ENCODE measurements at places on chromosomes 1 and 21.

- DNase-seq: no peak
Observed at GRCh38 chr1:245054507-245055270, 100.1 kb upstream of the KIF26B start.

- DNase-seq: no peak
Observed at GRCh38 chr1:17597651-17598050, 58.2 kb downstream of the ARHGEF10L start.

GRCh38 chr1:237832858-237833257 lies 57.9 kb downstream of the ZP4 start:
- DNase-seq: no peak

- no peak for DNase-seq
Observed at GRCh38 chr21:38223893-38224540, 32.8 kb upstream of the KCNJ15 start.

- no peak for DNase-seq
Observed at GRCh38 chr1:220451532-220451931, 76.4 kb upstream of the MARK1 start.

GRCh38 chr1:204338360-204338759 lies 21.4 kb downstream of the PLEKHA6 start:
- no peak for DNase-seq

GRCh38 chr1:90412563-90412962 lies 304.5 kb downstream of the BARHL2 start:
- DNase-seq: no peak

DNA sequence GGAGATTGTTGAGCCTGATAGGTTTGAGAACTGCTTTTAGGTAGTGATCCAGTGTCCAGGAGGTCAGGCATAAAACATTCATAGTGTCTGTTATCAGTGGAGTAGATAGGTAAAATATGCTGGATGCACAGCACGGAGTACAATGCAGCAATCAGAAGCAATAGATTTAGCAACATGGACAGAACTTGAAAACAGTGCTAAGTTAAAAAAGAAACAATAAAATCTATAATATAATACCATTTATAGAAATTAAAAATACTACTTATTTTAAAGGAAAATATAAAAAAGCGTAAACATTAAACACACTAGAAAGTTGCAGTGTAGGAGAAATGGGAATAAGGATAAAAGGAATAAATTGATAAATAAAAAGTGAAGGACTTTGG lies 3.4 kb upstream of the TAF13 start:
- DNase-seq: no peak

GRCh38 chr1:190563230-190563629 lies 85.6 kb upstream of the BRINP3 start:
- DNase-seq: no peak

GRCh38 chr1:201298396-201299381 lies 15.4 kb downstream of the PKP1 start:
- no peak for DNase-seq

- no peak for DNase-seq
Observed at GRCh38 chr1:234836045-234836681, 226.2 kb upstream of the IRF2BP2 start.

GRCh38 chr1:116666187-116667077 lies 1.1 kb downstream of the IGSF3 start:
- DNase-seq: no peak

DNA sequence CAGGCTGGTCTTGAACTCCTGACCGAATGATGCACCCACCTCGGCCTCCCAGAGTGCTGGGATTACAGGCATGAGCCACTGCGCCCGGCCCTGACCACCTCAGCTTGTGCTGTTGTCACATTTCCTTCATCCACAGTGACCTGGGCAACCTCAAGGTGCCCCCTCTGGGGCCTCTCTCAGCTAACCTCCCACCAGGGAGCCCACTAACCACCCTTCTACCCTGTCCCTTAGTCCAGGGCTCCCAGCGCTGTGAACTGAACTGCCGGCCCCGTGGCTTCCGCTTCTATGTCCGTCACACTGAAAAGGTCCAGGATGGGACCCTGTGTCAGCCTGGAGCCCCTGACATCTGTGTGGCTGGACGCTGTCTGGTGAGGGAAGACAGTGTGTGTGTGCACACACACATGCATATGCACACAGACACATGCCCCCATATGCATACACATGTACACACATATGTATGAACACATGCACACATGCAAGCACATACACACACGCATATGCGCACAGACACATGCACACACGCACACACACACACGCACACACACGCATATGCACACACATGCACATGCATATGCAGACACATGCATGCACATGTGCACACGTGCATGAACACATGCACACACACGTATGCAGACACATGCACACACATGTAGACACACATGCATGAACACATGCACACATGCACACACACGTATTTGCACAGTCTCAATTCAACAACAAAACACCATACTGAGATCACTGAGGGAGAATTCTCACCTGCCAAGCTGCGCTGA lies 6.2 kb downstream of the ADAMTSL4 start:
- no peak for DNase-seq

All from cerebellar cortex (tissue), 1 donor.